ENCODE measurements at places on chromosomes 13 and 19.

DNA sequence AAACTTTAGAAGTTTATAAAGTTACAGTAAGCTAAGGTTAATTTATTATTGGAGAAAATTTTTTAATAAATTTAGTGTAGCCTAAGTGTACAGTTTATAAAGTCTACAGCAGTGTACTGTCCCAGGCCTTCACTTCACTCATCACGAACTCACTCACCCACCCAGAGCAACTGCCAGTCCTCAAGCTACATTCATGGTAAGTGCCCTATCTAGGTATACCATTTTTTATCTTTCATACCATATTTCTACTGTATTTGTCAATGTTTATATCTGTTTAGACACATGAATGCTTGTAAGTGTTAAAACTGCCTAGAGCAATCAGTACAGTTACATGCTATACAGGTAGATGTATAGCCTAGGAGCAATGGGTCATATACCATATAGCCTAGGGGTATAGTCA is 12.5 kb downstream of the INTS6 start:
- no peak for DNase-seq

- peak; percentile 9 for DNase-seq
These were observed 6.2 kb downstream of the MRPS31 start for GRCh38 chr13:40764587-40765403.

GRCh38 chr19:11704626-11705025 is 34.1 kb downstream of the ZNF823 start:
- DNase-seq, result no peak

DNA sequence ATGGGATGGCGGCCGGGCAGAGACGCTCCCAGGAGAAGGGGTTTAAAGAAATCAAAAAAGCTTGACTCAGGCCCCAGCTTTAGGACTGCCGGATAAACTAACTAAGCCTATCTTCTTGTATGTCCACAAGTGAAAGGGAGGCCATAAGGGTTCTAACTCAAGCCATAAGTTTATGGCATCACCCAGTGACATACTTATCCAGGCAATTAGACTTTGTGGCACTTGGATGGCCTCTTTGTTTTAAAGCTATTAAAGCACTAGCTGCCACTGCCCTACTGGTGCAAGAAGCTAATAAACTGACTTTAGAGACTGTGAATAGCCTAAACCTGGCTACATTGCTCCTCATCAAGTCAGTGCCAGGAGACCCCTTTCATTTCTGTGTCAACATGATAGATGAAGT is 102.0 kb downstream of the ZNF429 start:
- DNase-seq, result no peak

GRCh38 chr19:51926426-51926783 is 867 bp upstream of the ZNF613 start:
- no peak for DNase-seq

- no peak for DNase-seq
These were observed 15.4 kb downstream of the CEBPA start for GRCh38 chr19:33286899-33287298.

All from brain microvascular endothelial cell (primary cell).